ENCODE measurements at places on chromosomes 11 and 22. TPM values are rescaled to one million over a fixed set of nuclear protein-coding genes. Genes with fewer than 3 reads are reported as not detected.
A peak's percentile ranks its signal among the peaks of the same experiment; 100 is the strongest.

Gene CCDC157
- total RNA-seq, result 5.0 TPM

Gene VSIG10L2
- not detected for total RNA-seq

DNA sequence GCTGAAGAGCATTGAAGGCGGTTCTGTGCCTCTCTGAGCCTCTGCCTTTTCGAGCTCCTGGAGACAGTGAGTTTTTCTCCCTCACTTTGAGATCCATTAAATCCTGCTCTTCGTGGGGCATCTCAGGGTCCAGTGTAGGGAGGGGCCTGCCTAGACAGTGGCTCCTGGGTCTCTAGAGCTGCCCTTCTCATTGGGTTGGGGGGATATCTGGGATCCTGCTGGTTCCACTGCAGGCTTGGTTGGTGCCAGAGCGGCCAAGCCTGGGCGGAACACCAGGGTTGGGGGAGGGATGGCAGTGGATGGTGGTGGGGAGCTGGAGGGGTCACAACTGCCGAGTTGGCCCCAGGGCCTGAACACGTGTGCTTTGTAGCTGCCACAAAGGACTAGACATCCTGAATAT is 52.2 kb upstream of the CARS1 start:
- no peak for DNase-seq

DNA sequence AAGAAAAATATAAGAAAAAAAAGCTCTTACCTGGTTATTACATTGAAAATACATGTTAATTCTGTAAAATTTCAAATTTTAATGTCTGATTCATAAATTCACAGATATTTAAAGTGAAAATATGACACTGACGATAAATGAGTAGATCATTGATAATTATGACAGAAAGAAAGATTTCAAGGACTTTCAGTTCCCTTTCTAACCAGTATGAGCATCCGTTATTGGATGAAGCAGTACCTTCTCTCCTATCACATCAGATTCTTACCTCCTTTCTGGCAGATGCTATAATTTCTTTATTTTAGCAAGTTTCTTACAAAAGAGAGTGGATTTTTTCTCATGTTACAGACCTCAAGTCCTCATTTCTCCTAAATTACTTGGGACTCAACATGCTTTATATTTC is 847.3 kb downstream of the JRKL start:
- no peak for DNase-seq

DNA sequence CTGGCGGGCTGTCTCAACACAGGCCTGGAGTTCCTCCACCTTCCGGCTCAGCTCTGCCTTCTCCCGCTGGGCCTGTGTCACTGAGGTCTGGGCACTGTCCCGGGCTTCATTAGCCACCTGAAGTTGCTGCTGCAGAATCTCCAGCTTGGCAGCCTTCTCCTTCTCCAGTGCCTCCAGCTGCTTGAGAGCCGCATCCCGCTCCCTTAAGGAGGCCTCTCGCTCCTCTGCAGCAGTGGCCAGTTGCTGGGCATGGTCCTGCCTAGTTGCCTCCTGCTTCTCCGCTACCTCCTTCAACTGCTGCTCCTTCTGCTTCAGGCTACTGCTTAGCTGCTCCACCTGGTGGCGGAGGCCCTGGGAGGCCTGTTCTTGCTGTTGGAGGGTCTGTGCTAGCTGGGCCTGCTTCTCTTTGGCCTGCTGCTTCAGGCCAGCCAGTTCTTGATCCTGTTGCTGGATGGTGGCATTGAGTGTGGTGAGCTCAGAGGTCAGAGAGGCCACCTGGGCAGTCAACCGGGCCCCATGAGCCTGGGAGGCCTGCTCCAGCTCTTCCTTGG is 16.9 kb downstream of the IL18BP start:
- DNase-seq, result peak; percentile 32

Measured in activated CD8-positive, alpha-beta T cell treated with anti-CD3 and anti-CD28 coated beads, Interleukin-2, amount 10 ng/mL, durations not matched to agents 7 days and 5 days (primary cell).